ENCODE measurements at places on chromosomes 2 and 18. TPM values are rescaled to one million over a fixed set of nuclear protein-coding genes. Genes with fewer than 3 reads are reported as not detected.

- H3K27me3 ChIP-seq: peaks cover 3% of the 10 kb centered on the region
- H3K4me3 ChIP-seq: no peak overlapping the region
- DNase-seq: no peak
- H3K36me3 ChIP-seq: no peaks in the 10 kb centered on the region
These were observed 16.0 kb upstream of the TMEM37 start for GRCh38 chr2:119415630-119416029.

LIPG gene
- 92.0 TPM for total RNA-seq

NT5C1B gene
- total RNA-seq: not detected

GRCh38 chr18:1361936-1362335, 457.3 kb downstream of the ADCYAP1 start:
- no peak overlapping the region for H3K4me3 ChIP-seq
- no peaks in the 10 kb centered on the region for H3K36me3 ChIP-seq
- H3K4me1 ChIP-seq: no peaks in the 10 kb centered on the region
- no peak overlapping the region for H3K27ac ChIP-seq

EFHD1 gene
- total RNA-seq: 73.5 TPM

TPRKB gene
- 38.5 TPM for total RNA-seq

- no peaks in the 10 kb centered on the region for H3K27me3 ChIP-seq
- peaks cover 3% of the 10 kb centered on the region for H3K4me1 ChIP-seq
- no peaks in the 10 kb centered on the region for H3K36me3 ChIP-seq
These were observed 37.8 kb downstream of the HS6ST1 start for GRCh38 chr2:128280901-128281321.

GRCh38 chr18:8484951-8485350, 124.3 kb upstream of the RAB12 start:
- peaks cover 12% of the 10 kb centered on the region for H3K27me3 ChIP-seq
- H3K27ac ChIP-seq: no peak overlapping the region
- H3K4me3 ChIP-seq: no peak overlapping the region
- no peak for DNase-seq
- no peaks in the 10 kb centered on the region for H3K36me3 ChIP-seq
